ENCODE measurements at places on chromosomes 12 and 14.

DNA sequence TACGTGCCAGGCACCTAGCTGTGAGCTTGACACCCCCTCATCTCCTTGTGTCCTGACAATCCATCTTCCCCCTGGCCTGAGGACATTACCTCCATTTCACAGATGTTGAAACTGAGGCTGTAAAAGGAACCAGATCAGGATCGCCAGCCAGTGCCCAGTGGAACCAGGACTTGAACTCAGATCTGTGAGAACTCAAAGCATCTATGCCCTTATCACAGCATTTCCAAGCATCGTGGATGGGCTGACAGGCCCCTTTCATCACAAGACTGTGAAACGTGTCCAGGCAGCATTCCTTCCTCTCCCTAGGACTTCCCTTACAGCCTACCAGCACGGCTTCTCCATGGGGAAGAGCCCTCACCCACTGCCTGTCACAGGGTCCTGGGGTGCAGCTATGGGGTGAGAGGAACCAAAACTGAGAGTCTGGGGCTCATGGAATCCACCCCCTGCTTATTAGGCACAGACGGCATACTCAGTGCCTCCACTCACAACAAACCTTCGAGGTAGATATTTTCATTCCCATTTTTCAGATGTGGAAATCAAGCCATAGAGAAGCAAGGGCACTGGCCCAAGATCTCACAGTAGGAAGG, 26.9 kb downstream of the CMKLR1 start:
- DNase-seq, result no peak

DNA sequence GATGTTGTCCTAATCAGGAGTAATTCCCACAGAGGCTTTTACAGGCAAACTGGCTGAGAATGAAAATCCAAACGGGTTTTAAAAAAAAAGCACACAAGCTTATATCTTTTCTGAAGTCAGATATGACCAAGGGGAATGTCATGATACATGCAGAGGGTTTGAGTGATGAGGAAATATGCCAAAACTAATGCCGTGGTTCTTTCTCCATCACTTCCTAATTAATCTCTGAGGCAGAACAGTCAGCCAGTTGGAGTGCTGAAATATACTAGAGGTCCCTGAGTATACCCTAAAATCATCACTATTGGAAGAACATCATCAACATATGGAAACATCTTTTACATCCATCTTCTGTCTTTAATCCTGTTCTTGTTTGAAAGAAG, 160.8 kb upstream of the FAR2 start:
- DNase-seq, result no peak

GRCh38 chr12:59973515-59973914, 377.7 kb downstream of the SLC16A7 start:
- DNase-seq, result no peak

GRCh38 chr12:48029491-48030172, 25.4 kb upstream of the COL2A1 start:
- no peak for DNase-seq

DNA sequence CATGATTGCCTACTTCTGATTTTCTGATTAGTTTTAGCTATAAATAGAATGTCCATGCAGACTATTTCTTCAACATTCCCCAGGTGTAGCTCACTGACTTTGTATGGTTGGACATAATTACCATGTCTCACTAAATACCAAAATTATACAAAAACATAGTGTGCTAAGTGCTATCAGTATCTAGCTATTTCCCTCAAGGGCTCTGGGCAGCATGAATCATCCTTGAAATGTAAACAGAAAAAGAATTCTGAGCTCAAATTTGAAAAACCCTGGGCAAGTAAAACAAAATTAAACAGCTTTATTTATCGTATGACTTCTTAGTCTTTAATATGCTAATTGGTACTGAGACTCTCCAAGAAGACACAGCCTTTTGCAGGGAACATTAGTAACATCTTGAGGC, 82.9 kb downstream of the SPATA7 start:
- no peak for DNase-seq

DNA sequence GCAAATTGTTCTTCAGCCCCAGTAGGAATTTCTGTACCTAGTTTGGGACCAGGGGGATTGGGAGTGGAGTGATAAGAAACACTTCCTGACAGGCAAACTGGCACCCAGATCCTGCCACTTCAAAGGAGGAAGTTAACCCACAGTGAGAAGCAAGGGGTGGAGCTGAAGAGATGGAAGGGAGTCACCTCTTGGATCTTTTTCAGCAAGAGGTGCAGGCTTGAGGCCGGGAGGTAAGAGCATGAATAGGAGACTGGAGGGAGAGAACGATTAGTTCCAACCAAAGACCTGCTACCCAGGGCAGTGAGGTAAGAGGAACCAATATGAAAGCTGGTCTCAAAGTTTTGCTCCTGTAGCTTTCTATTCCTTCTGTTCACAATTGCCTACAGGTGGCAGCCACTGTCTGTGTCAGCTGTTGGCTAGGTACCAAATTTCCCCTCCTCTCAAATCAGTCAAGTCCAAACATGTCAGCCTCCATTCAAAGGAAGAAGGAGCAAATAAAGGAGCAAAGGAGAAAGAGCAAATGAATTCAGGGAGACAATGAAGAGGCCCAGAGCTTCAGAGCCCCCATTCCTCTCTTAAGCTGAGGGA, 14.9 kb upstream of the TAC3 start:
- DNase-seq, result no peak

GRCh38 chr14:76424359-76424758, 48.4 kb downstream of the ESRRB start:
- DNase-seq, result no peak

DNA sequence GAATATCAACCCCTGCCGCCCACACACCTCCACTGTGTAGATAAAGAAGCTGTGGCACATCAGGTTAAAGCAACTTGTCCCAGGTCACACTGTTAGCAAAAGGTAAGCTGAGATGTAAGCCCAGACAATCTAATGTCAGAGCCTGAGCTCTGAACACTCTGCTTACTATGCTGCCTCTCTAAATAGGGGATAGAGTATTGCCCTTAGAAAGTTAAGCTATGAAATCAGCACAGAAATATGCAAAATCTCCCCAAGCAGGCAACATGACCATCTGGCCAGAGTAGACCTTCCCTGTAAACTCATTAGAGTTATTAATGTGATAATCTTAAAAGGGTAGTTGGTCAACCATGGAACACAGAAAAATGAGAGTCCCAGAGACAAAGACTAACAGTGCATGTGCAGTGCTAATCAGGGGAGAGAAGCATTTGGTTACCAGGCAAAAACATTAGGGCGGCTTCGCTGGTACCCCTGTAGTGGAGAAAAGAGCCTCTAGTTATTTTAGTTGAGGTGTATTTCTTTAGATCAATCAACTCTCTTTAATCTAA, 171.0 kb downstream of the BTG1 start:
- no peak for DNase-seq

- DNase-seq, result no peak
Measured at GRCh38 chr12:103802586-103802886, 38.5 kb downstream of the NT5DC3 start.

GRCh38 chr14:99562856-99563748, 40.9 kb downstream of the CCDC85C start:
- no peak for DNase-seq

- no peak for DNase-seq
Measured at GRCh38 chr12:128966203-128966810, 113.0 kb downstream of the GLT1D1 start.

DNA sequence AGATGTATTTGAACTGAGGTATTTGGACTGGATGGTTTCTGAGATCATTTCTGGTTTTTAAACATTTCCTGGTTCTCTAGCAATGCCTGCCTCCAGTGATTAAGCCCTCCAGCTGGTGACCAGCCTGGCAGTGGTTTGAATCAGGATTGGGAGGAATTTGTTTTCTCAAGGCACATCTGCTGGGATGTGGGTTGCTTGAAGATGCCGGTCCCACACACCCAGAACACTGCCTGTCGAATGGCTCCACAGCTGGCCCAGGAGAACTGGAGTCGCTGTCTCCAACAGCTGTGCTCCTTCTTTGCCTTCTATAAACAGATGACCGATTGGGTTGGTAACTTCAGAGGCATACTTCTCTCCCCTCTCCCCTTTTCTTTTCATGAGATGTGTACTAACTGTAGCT, 258.0 kb upstream of the DDHD1 start:
- DNase-seq, result no peak

GRCh38 chr14:76431538-76431937, 55.6 kb downstream of the ESRRB start:
- no peak for DNase-seq

DNA sequence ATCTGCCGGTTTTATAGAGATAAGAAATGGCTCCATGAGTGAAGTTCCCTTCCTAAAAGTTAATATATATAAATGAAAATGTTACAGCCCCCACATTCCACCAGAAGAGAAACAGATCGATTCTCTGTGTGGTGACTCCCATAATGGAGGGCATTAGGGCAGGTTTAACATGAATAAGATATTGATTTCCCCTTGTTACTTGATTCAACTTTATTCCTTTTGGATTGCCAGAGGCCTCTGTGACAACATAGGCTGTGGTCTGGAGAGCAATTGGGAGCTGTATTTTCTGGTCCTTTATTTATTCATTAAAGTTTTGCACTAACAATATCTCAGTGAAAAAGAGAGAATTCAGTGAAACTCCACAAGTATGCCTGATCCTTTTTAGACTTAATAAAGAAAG, 125.2 kb upstream of the CCDC196 start:
- no peak for DNase-seq

- DNase-seq, result no peak
Measured at GRCh38 chr12:11540615-11541310, 108.7 kb upstream of the ETV6 start.

- no peak for DNase-seq
Measured at GRCh38 chr12:121455766-121456420, 56.0 kb downstream of the RNF34 start.

DNA sequence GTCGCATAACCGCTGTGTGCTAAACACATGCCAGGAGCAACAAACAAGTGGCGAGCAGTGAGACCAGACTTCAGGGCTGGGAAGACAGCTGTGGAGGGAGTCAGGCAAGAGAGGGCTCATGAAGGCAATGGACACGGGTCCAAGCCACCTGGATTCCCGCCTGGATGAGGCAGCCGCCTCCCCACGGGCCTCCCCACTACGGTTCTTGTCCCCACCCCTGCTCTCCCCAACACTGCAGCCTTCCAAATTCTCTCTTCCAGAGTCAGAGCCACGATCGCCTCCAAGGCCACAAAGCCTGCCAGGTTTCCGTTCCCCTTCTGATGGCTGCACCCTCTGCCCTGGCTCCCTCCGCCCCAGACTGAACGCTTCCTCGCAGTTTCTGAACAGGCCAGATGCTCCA, 36.1 kb upstream of the PIWIL1 start:
- DNase-seq, result no peak

DNA sequence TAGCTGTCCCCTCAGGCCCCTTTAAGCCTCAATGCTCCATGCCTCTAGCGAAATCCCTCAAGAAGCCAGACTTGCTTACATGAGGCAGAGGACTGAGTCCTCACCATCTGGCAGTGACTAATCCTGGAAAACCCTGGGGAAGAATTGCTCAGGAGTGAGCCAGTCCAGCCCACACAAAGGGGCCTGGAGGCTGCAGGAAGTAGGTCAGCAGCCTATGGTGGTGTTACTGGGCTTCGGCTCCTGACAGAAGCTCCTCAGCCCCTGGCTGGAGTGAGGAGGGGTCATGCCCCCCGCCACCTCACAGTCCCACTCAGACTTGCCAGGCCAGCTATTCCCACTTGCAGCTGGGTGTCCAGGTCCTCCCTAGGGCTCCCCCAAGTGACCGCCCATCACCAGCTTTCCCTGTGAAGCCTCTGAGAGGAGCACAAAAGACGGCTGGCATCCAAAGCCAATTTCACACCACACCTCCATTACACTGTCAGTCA, 250.5 kb downstream of the DPF3 start:
- DNase-seq, result no peak

- no peak for DNase-seq
Measured at GRCh38 chr12:25816637-25817036, 141.8 kb upstream of the RASSF8 start.

GRCh38 chr12:75694534-75695268, 183.3 kb upstream of the KRR1 start:
- DNase-seq, result no peak

DNA sequence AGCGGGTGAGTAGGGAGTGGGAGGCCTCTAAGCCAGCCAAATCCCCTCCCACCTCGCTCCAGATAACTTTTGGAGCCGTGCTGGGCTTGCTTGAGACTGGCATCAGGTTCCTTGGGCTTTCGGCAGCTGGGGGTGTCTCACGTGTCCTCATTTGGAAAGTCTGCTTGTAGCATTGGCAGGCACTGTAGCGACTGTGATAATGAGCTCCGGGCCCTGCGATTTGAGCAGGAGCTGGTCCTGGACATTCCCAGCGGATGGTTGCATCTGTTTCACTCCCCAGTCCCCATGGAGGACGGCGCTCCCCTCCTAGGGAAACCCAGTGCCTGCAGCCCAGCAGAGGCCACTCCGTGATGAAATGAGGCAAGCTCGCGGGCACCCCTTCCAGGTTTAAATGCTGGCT, 49.4 kb downstream of the DGLUCY start:
- DNase-seq, result no peak

- DNase-seq, result no peak
Measured at GRCh38 chr14:100416921-100417860, 94.1 kb downstream of the SLC25A47 start.

DNA sequence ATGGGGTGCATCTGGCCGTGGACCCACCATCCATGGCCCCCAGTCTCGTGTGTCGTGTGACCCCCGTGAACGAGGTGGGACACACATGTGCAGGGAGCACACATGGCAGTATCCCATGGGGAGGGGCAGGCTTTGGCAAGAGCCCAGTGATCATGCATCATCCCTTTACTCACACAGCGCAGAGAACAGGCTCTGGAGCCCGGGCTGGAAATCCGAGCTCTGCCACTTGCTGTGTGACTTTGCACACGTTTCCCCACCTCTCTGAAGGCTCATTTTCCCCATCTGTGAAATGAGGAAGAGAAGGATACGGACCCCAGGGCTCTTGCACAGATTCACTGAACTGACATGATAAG, 119.9 kb downstream of the PHETA1 start:
- DNase-seq, result no peak

- no peak for DNase-seq
Measured at GRCh38 chr12:43444940-43445564, 107.0 kb downstream of the ADAMTS20 start.

- no peak for DNase-seq
Measured at GRCh38 chr12:7499636-7500035, 3.9 kb downstream of the CD163 start.

GRCh38 chr14:86221000-86221399, 691.1 kb downstream of the FLRT2 start:
- DNase-seq, result no peak

- no peak for DNase-seq
Measured at GRCh38 chr14:90773196-90773486, 43.1 kb downstream of the TTC7B start.

DNA sequence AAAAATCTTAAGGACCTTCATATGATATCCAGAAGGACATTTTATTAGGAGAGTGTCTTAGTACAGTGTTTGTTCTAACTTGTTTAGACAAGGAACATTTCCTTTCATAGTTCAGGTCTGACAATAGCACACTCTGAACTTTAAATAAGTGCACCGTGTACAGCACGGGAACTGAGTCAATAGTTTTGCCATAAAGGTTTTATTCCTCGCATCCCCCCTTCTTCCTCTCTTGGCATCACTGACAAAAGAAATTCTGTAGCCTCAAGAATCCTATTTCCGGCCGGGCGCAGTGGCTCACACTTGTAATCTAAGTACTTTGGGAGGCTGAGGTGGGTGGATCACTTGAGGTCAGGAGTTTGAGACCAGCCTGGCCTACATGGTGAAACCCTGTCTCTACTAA, 58.3 kb downstream of the TMCC3 start:
- DNase-seq, result no peak
